RPMI8226 (cell line): ENCODE measurements at places on chromosomes 4 and X.

DNA sequence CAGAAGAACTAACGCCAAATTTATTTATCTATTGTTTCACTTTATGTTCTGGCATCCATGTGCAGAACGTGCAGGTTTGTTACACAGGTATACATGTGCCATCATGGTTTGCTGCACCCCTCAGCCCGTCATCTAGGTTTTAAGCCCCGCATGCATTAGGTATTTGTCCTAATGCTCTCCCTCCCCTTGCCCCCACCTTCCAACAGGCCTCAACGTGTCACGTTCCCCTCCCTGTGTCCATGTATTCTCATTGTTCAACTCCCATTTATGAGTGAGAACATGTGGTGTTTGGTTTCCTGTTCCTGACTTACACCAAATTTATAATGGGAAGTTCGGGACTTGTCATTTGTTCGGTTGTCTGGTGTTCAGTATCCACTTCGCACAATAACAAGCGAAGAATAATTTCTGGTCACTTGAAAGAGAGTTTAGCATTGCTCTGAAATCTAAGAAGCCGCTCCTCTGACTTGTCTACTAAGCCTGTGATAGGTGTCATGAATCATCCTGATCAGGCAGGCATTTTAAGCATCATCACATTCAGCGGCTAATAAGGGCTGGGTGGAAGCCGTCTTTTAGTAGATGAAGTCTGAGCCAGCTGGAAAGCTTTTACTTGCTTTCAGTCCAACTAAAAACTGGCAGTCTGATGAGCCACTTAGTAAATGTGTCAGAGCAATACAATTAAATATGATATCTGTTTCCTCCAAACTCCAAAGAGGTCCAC, 1065.7 kb upstream of the PABPC4L start:
- no peak for DNase-seq

DNA sequence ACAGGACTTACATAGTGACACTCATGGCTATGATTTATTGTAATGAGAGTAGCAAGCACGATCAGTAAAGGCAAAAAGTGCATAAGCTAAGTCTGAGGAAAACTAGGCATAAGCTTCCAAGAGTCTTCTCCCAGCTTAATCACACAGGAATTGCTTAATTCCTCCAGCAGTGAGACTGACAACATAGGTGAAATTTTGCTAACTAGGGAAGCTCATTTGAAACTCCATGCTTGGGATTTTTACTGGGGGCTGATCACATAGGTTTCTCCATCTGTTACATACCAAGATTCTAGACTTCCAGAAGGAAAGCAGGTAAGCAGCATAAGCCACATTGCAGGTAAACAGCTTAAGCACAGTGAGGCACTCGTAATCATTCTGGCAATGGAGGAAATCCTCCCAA, 71.8 kb upstream of the FHDC1 start:
- DNase-seq: no peak

DNA sequence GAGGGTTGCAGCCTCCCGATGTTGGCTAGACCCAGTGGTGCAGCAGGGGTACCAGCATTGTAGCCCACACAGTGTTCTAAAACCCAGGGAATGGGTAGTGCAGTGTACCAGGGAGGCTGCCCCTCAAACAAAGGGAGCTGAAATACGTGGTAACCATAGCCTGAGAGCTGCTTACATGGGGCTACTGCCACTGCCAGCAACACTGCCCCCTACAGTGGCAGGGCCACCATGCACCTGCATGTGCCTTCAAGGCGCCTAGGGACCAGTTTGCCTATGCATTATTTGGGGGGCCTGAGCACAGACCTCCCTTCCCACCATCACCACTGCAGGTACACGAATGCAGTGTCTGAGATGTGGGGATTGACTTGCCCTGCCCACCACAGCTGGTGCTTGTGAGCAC, 21.0 kb upstream of the BMP15 start:
- no peak for DNase-seq

DNA sequence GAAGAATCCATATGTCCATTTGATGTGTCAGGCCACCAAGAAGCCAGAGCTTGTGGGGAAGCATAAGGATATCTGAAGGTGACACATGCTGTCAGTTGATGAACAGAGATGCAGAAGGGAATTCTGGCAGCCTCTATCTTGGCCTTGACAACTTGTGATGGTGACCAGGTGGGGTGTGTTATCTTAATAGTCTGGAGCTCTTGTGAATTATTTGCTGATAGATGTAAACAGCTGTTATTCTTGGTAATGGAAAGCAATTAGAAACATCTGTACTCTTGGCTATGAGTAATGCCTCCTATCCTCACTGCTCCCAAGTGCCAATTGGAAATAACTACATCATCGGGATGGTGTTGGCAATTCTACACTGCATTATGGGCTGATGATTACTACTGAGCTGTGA, 51.9 kb downstream of the NAA11 start:
- no peak for DNase-seq

- DNase-seq: no peak
These were observed 325.0 kb downstream of the PCDH7 start for GRCh38 chr4:31045151-31045550.

- DNase-seq: no peak
These were observed 8.8 kb downstream of the FSTL5 start for GRCh38 chr4:162154862-162155540.

GRCh38 chr4:17544205-17544604, 29.2 kb downstream of the CLRN2 start:
- DNase-seq: no peak

- DNase-seq: no peak
These were observed 232.3 kb upstream of the TENM3 start for GRCh38 chr4:182010876-182011275.

- DNase-seq: no peak
These were observed 468.2 kb upstream of the DIPK2B start for GRCh38 chrX:45668686-45669443.

DNA sequence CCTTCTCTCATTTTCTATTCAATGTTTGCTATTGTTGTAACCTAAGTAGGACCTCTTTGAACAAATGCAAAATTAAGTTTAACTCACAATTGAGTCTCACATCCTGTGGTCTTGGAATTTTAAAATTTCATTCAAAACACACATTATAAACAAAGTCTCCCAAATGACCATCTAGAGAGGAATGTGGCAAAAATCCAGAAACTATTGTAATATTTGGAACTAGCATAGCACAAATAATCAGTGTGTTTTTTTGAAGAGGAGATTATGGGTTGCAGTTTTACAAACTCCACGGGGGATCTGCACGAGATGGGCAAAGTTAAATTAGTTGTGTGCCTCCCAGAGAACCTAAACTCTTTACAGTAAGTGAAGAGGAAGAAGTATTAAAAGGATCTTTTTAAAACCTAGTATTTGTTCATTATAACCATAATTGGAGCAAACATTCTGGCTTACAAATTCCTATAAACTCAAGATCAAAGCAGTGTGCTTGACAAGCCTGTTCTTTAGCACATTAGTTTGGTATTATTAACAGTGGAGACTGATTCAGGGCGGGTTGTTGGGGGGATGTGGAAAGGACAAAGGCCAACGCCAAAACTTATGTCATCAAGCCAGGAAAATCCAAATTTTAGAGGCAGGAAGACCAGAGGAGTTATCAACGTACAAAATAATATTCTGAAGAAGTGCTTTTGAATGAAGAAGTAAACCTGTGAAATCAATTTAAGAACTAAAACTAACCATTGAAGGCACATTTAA, 22.4 kb upstream of the RBPJ start:
- DNase-seq: no peak

- no peak for DNase-seq
These were observed 20.2 kb upstream of the MED14 start for GRCh38 chrX:40755291-40756249.

DNA sequence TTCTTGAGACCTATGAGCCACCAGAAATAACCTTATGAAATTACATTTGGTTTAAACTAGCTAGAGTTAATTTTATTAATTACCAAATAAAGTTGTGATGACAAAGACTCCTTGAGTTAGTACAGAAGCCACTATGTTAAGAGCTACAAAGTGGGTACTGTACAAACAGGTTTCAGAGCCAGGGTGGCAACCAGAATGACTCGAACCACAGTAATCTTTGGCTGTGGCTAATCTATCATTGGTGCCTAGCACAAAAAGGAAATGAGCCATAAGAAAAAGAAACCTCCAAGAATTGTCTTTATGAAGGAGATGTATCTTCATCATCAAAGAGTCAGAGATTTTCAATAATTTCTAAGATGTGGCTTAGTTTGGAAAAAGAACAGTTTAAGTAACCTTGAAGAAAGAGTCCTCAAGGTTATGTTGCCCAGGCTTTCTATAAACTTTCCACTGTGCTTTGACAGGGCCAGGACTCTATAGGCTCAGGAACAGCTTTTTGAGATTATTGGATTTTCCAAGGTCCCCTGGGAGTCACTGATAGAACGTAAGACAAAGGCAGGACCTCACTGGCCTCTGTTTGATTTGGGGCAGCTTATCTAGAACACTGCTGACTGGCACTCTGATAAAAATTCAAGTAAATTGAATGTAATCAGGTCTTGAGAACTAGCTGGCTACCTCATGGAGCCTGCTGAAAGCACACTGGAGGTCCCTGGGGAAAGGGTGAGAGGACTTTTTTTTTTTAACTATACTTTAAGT, 777.7 kb downstream of the STIM2 start:
- DNase-seq: no peak

DNA sequence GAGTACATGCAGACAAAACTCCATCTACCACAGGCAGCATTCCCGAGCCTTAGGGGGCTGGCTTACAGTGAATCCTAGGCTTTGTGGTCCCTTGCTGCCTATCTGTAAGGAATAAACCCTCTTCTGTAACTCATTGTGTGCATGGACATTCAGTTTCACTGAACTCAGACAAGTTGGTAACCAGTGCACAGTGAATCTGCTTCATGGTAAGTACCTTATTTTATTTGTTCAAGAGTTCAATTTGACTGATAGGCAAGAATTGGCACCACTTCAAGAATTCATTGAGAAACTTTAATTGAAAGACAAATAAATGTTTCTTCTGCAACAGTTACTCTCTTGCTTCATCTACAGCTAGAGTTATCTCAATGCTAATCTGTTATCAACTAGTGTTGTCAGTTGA, 57.2 kb upstream of the PRRG1 start:
- no peak for DNase-seq

DNA sequence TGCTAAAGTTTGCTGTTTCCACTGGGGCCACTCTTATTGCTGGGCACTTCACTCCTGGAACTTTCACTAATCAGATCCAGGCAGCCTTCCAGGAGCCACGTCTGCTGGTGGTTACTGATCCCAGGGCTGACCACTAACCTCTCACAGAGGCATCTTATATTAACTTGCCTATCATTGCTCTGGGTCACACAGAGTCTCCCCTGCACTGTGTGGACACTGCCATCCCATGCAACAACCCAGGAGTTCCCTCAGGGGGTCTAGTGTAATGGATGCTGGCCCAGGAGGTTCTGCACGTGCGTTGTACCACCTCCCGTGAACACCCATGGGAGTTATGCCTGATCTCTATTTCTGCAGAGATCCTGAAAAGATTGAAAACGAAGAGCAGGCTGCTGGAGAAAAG, 41.8 kb upstream of the IQSEC2 start:
- DNase-seq: no peak

DNA sequence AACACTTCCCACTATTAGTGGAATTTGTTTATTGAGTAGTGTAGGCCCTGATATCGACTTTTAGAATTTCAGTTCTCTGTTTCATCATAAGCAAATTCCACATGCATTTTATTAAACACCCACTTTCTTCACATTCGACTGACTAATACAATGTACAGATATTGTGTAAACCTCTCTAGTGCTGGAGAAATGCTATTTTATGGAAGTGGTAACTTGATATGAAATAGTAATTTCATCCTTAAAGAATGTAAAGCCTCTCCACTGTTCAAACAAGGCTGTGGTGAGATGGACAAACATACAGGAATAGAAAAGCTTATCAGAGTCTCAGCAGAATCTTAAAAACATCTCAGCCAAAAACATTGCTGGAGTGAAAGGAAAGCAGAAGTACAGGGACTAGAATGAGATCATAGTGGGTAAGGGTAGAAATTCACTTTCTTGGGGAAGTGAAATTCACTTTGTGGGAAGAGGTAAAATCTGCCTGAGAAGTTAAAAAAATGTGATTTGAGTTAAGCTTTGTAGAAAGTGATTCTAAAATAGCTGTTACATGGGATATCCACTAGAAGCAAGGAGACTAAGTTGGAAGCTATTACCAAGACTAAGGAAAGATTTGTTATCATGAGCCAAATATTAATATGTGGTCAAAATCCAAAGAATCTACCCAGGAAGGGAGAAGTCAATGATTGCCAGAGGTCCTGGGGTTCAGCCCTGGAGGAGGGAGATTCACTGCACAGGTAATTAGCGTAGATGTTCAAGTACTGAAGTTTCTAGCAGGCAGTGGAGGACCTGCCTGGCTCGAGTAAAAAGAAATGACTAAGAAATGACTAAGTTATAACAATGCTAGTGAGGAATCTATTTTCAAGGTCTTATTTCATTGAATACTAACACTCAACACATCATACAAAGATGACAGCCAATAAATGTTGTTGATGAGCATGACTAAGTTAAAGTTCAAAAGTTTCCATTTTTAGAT, 398.3 kb upstream of the FAM47C start:
- DNase-seq: no peak

GRCh38 chrX:130109429-130110378, 593 bp downstream of the ELF4 start:
- no peak for DNase-seq
